ENCODE measurements at places on chromosomes 4 and X.

- no peak for DNase-seq
Measured at GRCh38 chr4:174467107-174467506, 55.2 kb downstream of the HPGD start.

DNA sequence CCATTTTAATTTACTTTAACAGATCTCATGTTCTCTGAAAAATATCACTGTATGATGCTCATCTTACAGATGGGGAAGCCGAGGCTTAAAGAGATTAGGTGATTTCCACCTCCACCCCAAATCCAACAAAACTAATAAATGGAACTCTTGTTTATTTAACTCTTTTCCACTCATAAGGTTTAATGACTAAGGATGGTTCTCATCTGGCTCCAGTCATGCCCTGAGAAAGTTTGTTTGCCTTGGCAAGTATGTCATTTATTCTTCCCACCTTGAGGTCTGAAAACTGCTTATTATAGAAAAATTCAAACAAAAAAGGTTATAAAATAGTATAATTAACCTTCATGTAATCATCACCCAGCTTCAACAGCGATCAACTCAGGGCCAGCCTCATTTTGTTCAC is 56.3 kb downstream of the PPEF2 start:
- DNase-seq = no peak

GRCh38 chr4:43132010-43132582 is 239.6 kb downstream of the GRXCR1 start:
- DNase-seq = peak; percentile 79

DNA sequence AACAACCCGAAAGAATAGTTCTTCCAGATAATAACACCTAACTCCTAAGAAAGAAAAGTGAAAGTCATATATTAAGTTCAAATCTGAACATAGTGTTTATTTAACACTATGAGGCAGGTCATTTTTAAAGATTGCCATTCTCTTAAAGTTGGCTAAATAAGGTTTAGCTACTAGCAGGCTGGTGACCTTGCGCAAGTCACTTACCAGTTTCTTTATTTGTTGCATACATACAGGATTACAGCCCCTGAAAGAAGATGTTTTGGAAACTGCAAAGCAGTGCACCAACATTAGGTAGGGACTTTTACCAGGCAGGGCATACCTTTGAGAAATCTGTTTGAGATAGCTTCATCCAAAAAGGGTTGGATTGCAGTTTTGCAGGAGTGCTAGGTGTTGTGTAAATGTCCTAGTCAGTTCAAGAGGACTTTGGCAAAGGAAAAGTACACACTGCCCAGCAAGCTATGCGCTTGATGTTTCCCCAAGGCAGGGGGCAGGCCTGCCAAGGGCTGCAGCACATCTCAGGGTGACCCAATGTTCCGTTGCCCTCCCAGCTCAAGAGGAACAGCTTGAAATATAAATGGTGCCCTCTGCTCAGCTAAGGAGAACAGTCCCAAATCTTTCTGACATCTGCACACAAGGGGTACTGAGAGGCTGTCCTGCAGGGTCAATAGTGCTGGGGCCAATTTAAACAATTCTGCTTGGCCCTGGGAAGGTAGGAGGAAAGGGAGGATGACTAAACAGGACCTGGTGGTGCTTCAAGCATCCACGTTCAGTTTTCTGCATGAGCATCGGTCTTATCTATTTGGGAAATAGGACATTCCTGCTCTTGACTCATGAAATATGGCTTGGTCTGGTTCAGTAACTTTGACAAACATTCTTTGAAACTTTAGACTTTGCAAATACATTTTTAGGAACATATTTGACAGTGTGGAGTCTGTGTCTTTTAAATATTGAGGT is 130.8 kb downstream of the COL4A6 start:
- no peak for DNase-seq

GRCh38 chr4:24979554-24979953 is 51.2 kb downstream of the LGI2 start:
- DNase-seq = peak; percentile 58

DNA sequence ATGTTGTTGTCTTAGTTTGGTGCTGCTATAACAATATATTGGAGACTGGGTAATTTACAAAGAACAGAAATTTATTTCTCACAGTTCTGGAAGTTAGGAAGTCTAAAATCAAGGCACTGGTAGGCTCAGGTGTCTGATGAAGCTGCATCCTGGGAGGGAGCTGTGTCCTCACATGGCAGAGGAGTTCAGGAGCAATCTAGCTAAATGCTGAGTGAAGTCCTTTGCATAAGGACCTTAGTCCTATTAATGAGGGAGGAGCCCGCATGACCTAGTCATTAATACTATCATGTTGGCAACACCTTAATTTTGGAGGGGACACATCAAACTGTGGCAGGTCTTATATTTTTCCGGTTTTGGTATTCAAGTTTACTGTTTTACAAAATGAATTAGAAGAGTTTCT is 36.0 kb upstream of the NSUN7 start:
- no peak for DNase-seq

GRCh38 chrX:75303795-75304194 is 29.9 kb downstream of the UPRT start:
- no peak for DNase-seq

GRCh38 chrX:63785708-63786040 is 660 bp upstream of the ARHGEF9 start:
- DNase-seq = no peak

DNA sequence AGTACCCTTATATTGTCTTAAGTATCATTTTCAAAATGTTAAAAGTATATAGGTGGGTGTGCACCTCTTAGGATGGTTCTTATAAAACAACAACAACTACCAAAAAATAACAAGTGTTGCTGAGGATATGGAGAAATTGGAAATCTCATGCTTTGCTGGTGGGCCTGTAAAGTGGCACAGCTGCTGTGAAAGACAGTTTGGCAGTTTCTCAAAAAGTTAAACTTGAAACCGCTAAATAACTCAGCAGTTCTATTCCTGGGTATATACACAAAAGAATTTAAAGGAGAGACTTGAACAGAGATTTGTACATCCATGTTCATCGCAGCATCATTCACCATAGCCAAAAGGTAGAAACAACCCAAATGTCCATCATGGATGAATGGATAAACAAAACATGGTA is 65.5 kb downstream of the HAND2 start:
- no peak for DNase-seq

- DNase-seq = no peak
Measured at GRCh38 chr4:6229095-6229494, 28.7 kb upstream of the JAKMIP1 start.

DNA sequence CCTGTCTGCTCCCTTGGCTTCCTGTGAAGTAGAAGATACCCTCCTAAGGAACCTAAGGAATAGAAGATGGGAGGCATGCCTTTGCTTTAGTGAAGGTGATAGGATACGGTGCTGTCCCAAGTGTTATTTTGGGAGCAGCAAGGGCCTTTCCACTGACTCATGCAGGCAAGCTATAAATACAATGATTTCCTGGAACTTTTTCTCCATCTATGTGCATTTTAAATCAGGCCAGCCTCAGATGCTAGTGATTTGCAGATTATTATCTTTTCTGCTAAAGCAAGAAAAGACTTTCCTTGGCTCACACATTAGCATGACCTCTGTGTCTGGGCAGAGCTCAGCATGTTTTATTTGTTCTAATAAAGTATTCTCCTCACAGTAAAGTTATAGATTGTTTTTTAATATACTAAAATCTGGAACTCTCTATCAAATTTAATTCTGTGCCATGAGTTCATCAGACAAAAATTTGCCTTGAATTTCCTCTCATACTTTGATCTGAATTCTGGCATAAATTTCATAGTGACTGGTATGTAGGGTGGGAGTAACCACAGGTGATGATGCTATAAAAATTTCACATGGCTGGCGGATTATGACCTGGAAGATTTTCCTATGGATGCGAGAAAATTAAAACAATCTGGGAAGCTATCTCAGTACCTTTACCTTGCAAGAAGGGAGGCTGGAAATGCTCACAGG is 131.7 kb downstream of the REPS2 start:
- peak; percentile 32 for DNase-seq

GRCh38 chr4:75555294-75556164 is at the start of gene ODAPH:
Gene ODAPH, plus strand, starts transcription at chr4:75556066. Its CDS starts 17 bp downstream, at chr4:75556083.
- no peak for DNase-seq

- no peak for DNase-seq
Measured at GRCh38 chr4:18529482-18529881, 507.9 kb upstream of the LCORL start.

DNA sequence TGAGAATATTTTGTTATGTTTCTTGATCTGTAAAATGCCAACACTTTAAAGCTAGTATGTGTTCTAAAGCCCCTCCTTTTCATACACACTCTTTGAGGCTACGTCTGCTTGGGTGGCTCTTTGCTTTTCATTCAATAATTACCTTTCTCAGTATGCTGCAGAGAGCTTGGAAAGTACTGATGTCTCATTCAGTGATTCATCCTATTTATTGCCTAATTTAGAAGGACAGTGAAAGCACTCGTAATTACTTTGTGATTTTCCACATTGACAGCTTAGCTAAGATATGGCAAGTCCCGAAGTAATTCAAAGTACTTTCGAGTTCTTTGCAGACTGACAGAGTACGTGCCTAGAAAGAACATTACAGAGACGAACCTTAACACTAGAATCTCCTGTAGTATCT is 57.2 kb downstream of the BMP15 start:
- DNase-seq = no peak

DNA sequence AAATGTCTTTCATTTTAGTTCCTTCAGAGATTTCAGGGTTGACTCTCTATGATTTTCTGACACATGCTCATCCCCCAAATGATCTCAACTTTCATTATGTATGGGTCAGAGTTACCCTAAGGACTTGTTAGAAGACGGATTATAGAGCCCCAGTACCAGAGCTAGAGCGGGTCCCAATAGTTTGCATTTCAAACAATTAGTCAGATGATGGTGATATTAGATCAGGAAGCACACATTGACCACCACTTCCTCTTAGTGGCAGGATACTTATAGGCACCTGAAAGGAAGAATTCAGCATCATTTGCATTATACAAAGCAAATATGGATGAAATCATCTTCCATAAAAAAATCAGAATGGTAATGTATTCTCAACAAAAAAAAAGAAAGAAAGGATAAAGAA is 106.1 kb downstream of the GALNTL6 start:
- no peak for DNase-seq

DNA sequence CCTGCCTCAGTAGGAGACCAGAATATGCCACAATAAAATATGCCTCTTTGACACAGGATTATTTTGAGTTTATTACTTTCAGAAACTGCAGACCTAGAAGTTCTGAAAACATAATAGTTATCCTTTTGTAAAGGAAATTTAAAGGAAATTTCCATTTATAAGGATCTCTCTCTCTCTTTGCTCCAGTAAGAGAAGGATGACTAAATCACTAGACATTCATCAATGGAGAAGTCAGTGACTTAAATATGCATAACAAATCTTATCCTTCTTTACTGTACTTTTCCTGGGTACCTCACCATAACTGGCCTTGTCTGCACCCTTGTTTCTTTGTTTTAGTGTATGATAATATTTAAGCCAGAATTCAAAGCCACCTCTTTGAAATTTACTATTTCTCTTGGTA is 28.3 kb upstream of the OPHN1 start:
- DNase-seq = no peak

- peak; percentile 0 for DNase-seq
Measured at GRCh38 chrX:152601848-152602616, 35.7 kb upstream of the GABRQ start.

DNA sequence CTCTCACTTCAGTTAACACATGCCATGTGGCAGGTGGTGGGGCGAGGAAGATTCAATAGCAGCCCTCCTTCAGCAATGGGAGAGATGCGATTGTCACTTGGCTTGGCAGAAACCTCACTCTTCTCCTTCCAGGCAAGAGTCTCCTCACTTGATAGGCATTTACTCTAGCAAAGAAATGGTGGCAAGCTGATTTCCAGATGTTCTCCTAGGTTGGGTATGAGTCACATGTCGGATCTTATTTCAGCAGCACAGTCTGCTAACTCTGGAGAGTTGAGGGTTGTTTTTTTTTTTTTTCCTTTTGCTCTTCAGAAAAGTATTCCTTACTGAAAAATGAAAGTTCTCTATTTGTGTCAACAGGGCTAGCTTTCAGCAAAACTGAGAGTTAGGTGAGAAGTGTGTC is 119.5 kb upstream of the CHRDL1 start:
- DNase-seq = no peak

DNA sequence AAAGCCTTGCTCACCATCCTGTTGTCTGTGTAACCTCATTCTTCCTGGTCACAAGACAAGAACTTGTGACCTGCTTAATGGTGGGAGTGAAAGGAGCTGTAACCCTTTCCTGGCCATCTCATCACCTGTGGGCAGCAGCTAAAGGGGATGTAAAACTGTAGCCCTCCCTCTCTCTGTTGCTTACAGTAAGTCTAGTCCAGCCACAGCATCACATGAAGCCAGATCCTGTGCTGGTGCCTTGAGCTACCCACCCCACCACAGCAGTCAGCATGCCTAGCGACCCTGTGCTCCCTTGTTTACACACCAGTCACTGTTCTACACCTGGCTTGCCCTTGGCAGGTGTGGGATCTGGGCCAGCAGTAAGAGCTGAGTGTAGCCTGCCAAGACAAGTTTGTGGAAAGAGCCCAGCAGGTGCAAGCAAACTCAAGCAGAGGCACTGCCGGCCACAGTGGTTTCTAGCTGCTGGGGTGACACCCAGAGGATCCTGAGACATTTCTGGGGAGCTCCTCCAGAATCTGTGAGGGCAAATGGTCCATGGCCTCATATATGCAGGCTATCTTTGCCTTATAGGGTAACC is 41.0 kb downstream of the UGT2B28 start:
- no peak for DNase-seq

DNA sequence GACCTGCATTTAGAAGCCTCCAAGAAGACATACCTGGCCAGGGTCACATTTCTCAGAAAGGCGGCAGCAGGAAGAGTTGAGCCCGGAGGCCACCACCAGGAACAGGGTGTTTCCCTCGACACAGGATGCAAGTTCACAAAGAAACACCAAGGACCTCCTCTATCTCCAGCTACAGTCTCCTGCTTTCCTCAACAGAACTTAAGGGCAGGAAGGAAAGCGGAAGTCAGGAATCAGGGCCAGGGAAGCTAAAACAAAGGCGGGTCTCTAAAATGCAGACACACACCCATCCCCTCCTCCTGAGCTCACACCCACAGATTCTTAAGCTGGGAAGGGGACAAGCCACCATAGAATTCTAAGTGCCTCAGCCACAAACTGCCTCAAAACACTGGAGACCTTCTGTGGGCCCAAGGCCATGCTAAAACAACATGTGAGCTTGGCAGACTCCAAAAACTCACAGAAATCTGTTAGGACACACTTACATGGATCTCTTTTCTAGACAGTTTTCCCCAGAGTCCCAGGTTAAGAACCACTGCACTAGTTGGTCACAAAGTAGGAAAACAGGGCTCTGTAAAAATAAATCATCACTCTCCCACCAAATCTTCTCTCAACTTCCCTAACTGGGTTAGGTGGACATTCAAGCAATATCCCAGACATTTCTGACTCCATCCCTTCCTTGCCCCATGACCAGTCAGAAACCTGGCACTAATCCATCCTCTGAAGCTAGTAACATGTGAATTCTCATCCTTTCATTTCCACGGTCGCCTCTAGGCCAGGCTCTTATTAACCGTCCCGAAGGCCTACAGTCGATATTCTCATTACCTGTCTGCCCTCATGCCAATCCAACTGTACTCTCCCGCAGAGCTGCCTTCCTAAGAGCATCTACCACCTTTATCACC is 163.2 kb downstream of the APBB2 start:
- DNase-seq = no peak

Data from adrenal gland (tissue), 19 donors.